Immature natural killer cell (primary cell): ENCODE measurements at places on chromosomes 6 and 20.

- no peaks in the 10 kb centered on the region for H3K27me3 ChIP-seq
- H3K27ac ChIP-seq = no peak overlapping the region
- H3K36me3 ChIP-seq = no peaks in the 10 kb centered on the region
- no peak overlapping the region for H3K4me3 ChIP-seq
- H3K4me1 ChIP-seq = no peaks in the 10 kb centered on the region
- DNase-seq = no peak
Observed at GRCh38 chr6:53408826-53409225, 60.1 kb upstream of the ELOVL5 start.

DNA sequence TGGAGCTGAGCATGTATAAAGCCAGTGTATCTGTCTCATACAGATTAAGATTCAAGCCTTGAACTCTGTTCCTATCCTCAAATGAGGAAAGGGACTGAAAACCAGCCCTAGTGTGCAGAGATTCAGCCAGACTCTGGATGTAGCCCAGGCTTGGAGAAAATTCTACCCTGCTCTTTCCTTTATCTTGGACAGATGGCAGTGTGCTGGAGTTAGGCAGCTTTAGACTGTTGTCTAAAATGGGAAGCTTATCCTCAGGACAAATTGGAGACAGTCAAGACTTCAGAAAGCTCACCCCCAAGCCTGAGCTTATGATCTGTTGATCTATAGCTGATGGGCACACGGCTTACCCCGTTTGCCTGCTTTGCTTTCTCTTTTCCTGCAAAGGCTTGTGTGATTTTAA, 1057.6 kb downstream of the KIF16B start:
- DNase-seq = no peak
- H3K4me3 ChIP-seq = no peak overlapping the region
- no peaks in the 10 kb centered on the region for H3K27me3 ChIP-seq

- no peak overlapping the region for H3K27ac ChIP-seq
- H3K36me3 ChIP-seq = peaks cover 35% of the 10 kb centered on the region
- DNase-seq = no peak
- no peaks in the 10 kb centered on the region for H3K27me3 ChIP-seq
- H3K4me1 ChIP-seq = peaks cover 30% of the 10 kb centered on the region
Observed at GRCh38 chr6:34284563-34285447, 36.0 kb upstream of the SMIM29 start.

DNA sequence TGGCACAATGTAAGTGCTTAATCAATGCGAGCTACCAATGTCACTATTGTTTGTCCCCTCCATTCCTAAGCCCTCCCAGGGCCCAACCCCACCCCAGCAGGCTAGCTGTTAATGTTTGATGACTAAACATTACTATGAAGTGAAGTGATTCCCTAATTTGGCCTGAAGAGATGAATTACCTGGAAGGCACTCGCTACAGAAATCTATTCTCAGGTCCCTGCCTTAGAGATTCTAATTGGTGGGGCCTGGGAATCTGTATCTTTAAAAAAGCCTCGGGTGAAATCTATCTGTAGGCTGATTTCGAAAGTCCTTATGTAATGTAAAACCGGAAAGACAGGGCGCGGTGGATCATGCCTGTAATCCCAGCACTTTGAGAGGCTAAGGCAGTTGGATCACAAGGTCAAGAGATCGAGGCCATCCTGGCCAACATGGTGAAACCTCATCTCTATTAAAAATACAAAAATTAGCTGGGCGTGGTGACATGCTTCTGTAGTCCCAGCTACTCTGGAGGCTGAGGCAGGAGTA, 16.9 kb upstream of the SNAI1 start:
- no peak overlapping the region for H3K4me3 ChIP-seq
- DNase-seq = no peak
- H3K27ac ChIP-seq = no peak overlapping the region
- no peaks in the 10 kb centered on the region for H3K4me1 ChIP-seq
- H3K27me3 ChIP-seq = no peaks in the 10 kb centered on the region

DNA sequence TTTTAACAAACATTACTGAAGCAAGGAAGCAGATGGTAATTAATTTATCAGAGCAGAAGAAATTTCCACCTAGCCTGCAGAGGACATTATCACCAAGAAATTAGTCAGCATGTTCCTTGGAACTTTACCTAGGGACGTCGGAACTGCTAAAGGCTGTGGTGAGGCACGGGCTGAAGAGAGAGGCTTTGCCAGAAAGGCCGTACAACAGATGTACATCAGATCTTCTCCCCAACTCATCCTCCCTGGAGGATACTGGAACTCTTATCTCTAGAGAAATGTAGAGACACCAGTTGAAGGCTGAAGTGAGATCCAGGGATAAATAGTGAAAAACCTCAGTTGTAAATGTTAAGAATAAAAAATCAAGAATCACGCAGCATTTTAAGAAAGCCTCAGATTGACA, 257.1 kb downstream of the SAMD5 start:
- H3K36me3 ChIP-seq = no peaks in the 10 kb centered on the region
- H3K4me3 ChIP-seq = no peak overlapping the region
- H3K27ac ChIP-seq = no peak overlapping the region
- no peaks in the 10 kb centered on the region for H3K4me1 ChIP-seq
- no peaks in the 10 kb centered on the region for H3K27me3 ChIP-seq

DNA sequence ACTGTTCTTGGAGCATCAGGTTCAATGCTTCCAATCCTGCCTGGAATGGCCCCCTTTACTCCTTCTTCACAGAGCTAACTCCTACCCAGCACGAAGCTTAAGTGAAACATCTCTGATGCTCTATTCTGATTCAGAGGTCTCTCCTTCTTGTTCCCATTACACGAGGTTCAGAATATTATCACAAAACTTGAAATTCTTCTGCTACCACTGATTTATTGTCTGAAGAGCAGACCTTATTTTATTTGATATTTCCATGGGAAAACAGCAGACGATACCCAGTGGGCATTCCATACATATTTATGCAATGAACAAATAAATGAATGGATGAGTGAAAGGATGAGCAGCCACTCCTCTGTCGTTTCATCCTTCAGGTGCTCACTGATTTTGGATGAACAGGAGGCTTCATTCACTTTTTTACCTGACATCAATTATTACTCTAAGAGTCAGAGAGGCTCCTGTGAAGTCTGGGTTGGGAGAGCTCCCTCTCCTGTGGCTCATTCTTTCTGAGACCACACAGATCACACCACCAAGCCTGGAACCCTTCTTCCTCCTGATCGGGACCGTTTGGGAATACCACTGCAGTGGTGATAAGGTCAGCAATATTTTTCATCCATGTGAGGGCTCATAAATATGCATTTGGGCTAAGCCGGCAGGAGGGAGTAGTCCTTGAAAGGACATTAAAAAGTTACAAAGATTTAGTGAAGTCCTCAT, 25.8 kb downstream of the SMLR1 start:
- no peaks in the 10 kb centered on the region for H3K27me3 ChIP-seq
- H3K4me1 ChIP-seq = peaks cover 5% of the 10 kb centered on the region
- no peaks in the 10 kb centered on the region for H3K36me3 ChIP-seq
- no peak for DNase-seq

DNA sequence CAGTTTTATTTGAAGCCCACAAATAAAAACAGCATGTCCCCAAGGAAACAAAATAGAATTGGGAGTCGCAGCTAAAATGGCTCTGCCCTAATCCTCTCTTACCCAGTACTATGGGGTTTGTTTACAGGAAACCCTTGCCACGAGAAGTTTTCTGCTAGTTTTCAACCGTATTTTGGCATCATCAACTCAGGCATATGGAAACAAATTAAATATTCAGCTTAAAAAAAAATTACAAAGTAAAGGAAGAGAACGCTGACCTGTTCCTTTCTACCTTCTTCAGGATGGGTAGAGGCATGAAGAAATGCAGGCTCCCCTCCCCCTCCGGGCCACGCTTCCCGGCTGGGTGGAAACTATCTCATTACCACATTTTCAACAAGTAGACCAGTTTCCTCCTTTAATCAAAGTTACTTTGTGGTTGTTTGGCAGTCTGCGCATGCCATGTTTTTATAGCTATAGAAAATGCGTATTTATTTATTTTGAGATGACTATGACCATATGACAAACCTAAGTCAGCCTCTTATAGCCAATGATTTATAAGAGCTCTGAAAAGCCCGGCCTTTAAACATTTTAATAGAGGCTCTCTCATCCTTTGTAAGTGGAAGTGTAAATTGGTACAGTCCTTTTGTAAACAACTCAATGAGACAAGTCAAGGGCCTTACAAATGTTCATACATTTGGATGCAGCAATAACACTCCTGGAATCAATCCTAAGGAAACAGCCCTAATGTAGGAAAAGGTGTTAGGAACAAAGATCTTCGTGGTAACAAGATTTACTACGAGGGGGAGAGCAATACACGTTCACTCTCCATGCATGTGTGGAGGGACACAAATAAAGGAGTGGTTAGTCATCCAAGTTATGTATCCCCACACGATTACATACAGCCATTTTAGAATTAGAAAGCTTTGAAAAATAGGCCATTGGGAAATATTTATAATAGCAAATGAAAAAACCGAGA, 16.1 kb upstream of the ZNF217 start:
- peaks cover 26% of the 10 kb centered on the region for H3K4me1 ChIP-seq
- H3K27me3 ChIP-seq = no peaks in the 10 kb centered on the region
- H3K4me3 ChIP-seq = peak overlapping the region; percentile 83
- H3K36me3 ChIP-seq = peaks cover 8% of the 10 kb centered on the region

- no peaks in the 10 kb centered on the region for H3K27me3 ChIP-seq
- H3K36me3 ChIP-seq = peaks cover 9% of the 10 kb centered on the region
- DNase-seq = no peak
- no peak overlapping the region for H3K27ac ChIP-seq
- no peaks in the 10 kb centered on the region for H3K4me1 ChIP-seq
Observed at GRCh38 chr6:73152556-73152955, 72.7 kb downstream of the KHDC1L start.

GRCh38 chr6:80482056-80482455, 375.6 kb downstream of the BCKDHB start:
- H3K36me3 ChIP-seq = no peaks in the 10 kb centered on the region
- H3K27me3 ChIP-seq = peaks cover 4% of the 10 kb centered on the region
- DNase-seq = no peak
- no peak overlapping the region for H3K4me3 ChIP-seq

DNA sequence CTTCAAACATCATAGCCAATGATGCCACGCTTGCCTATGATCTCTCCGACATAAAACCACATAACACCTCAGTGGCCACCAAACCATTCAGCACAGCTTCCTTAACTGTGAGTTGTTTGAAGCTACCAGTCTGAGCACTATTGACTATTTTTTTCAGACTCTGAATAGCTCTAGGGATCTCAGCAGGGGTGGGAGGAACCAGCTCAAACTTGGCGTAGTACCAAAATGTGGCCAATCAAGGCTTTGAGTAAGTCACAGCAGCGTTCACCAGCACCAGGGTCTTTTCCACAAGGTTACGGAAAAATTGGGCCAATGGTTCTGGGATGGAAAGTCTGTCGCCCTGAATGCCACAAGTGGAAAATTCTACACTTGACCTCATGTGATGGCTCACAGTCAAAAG, 70.6 kb downstream of the SMPDL3A start:
- no peak for DNase-seq
- no peak overlapping the region for H3K27ac ChIP-seq
- H3K4me1 ChIP-seq = no peaks in the 10 kb centered on the region
- H3K4me3 ChIP-seq = no peak overlapping the region
